Cardiac fibroblast (primary cell): ENCODE measurements at places on chromosomes 16 and 17.

DNA sequence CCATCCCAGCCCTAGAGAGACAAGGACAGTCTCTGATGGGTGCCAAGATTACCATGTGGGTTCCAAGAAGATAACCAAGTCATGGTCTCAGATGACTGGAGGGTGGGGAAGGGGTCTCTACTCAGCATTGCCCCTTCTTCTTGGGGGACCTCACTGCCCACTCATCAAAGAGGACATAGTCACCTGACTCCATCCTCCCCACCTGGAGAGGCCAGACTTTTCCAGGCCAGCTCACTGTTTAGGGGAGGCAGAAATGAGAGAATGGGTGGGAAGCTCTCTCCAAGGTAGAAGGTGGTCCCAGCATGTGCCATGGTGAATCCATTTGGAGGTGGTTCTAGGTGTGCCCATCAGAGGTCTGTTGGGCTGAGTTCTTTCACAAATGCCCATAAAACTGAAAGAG, 20.7 kb upstream of the IL21R start:
- no peak for DNase-seq

DNA sequence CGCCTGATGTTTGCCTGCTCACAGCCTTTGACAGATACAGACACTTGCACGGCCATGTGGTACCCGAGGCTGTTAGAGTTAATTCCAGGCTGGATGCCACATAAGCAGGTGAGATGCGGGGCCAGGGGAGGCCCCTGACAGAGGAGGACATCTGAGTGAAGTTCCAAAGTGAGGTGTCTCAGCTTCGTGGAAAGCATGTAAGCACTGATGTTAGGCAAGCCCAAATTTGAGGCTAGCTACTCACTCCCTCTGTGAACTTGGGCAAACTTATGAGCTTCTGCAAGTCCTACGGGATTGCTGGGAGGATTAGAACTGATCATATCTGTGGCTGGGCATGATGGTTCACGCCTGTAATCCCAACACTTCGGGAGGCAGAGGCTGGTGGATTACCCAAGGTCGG, 39.3 kb upstream of the MARCHF10 start:
- no peak for DNase-seq

DNA sequence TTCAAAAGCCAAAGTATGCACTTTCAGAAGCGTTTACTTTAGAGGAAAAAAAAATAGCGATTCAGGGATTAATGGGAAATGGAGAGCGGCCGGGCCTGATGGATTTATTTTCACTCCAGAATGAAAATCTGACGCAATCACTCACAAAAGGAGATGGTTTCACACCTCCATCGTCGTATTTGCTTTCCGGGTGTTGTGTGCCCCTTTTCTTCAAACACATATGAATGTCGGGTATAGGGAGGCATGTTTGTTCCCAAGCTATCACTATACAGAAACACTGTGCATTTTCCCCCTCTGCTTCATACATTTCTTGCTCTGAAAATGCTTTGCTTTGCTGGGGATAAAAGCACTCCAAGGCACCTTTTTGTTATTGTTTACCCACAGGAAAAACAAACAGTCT, 562.2 kb upstream of the ZFHX3 start:
- DNase-seq = no peak

GRCh38 chr16:73420244-73420643, 372.3 kb upstream of the ZFHX3 start:
- no peak for DNase-seq

DNA sequence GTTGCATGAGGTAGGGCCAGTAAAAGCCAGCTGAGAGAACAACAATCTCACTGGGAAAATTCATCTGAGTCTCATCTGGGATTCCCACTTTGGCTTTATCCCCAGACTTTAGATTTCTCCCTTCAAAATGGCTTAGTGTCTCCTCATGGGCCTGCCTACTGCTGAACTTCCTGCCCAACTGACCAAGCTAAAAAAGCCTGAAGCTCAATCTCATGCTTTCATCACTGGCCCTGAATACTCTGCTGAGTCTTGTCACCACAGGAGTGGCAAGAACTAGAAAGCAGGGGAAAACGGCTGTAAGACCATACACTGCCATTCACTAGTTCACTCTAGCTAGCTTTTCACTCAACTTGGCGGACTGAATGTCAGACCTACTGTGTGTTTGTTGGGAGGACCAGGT, 96.4 kb upstream of the NOG start:
- DNase-seq = no peak

DNA sequence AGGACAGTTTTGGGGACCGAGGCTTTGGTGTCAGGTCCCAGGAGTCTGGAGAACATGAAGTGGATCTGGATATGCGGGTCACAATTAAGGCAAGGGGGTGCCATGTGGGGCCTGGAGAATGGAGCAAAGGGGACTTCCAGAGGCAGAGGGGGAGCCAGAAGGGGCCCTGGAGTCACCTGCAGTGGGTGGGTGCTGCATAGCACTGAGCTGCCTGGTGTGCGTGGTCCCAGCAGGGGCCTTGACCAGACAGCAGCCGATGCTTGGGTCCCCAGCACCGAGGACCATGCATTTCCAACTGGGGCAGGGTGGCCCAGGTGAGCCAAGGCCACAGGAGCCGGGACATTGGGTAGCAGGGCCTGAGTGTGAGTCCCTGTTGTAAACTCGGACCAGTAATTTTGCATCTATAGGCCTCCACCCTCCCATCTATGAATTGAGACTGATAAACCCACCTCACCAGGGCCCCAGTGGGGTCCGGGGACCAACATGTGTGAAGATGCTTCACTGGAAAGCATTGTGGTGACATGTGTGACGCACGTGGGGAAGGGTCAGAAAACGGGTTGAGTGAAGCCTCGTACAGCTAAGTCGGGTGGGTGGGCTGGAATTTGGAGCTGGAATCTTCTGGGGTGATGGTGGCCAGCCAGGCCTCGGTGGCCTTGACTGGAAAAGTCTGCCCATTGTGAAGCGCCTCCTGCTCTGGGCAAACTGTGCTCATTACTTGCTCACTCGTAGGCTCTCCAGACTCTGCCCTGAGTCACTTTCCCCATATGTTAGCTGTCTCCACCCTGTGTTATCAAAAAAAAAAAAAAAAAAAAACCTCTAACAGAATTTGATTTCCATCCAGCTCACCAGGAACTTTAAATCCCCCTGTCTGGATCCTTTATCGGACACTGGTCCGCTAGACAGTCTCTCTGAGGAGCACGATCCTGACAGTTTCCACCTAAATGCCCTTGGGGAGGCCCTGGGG, 90.5 kb upstream of the ZNF469 start:
- peak; percentile 56 for DNase-seq

GRCh38 chr17:34613064-34614019, 34.0 kb downstream of the TMEM132E start:
- DNase-seq = no peak

- peak; percentile 83 for DNase-seq
Measured at GRCh38 chr17:1005361-1005946, 8.5 kb downstream of the TIMM22 start.

GRCh38 chr16:74451951-74452758, 30.9 kb upstream of the CLEC18B start:
- DNase-seq = peak; percentile 25

DNA sequence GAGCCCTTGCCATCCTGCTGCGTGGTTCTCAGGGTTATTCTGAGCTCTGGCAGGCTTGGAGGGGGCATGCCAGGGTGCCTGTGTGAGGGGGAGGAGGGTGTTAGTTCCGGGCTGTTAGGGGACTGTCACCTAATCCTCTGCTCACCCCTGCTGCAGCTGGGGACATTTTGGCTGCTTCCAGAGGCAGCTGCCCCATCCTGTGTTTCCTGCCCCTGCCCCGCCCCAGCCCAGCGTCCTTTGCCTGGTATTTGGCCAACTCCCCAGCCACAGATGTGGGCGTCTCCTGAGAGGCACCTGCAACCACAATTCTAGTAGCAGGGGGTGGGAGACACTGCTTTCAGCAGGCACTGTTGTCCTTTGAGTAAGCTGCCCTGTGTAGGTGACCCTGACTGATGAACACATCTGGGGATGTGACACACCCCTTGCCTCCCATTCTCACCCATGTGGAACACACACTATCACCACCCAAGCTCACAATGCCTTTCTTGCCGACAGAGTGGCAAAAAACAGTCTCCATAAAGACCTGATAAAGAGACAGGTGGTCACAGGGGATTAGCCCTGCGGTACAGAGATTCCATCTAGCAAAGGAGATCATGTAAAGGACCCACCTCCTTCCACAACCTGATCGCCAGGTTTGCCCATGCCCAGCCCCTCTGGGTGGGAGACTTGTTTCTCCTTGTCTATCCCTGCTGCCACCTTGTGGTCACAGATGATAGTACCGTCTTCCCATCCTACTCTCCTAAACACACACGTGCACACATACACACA, at the start of gene CHRNE:
Gene CHRNE, minus strand, starts transcription at position 48 of the 768 bp plus-strand sequence. Its CDS starts 35 bp downstream, at position 13.
- DNase-seq = peak; percentile 84

- DNase-seq = peak; percentile 57
Measured at GRCh38 chr16:8583199-8583598, 7.1 kb downstream of the TMEM114 start.

DNA sequence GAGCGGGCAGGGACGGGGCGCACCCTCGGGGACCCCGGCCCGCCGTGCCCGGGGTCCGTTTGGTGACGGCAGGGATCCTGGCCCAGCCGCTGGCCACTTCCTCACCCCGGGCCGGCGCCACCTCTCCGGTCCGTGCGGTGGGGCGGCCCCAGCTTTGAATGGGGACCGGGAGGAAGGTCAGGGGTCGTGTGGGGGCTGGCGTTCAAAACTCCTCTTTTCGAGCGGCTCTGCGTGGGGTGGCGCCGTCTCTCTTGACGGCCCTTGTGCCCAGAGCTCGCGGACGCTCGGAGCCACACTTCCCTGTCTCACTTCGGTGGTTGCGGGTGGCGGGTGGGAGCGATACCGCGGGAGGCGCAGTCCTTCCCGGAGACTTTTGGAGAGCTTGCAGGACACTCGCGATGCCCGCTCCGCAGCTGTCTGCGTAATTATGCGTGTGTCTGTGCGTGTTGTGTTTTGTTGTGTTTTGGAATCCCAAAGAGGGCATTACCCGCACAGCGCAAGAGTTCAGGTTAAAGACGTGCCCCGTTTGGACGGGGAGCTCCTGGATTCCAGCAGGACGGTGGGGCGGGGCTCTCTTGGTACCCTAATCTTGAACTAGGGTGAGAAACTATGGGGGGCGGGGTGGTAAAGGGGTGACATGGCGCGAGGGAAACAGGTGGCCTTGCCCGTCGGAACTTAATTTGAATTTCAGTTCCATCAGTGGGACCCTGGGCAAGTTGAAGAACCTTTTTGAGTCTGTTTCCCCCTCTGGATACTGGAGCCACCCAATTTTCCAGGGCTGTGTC, 637 bp downstream of the PLCG2 start:
- no peak for DNase-seq

DNA sequence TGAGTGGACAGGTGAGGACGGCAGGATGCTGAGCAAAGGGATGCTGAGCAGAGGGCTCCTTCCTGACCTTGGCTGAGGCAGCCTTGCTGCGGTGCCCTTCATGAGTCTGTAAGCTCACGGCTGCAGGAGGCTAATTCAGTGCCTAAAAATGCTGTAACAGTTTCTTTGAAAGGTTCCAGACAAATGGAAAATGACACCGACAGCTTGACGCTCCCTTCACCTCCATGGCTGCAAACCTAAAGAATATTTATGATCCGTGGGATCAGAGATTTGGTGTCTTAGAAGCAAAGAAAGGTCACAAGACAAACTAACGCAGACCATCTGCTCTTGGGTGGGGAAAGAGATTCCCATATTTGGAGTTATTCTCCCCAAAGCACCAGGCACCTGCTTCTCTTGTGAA, 28.0 kb downstream of the TOM1L2 start:
- DNase-seq = no peak

DNA sequence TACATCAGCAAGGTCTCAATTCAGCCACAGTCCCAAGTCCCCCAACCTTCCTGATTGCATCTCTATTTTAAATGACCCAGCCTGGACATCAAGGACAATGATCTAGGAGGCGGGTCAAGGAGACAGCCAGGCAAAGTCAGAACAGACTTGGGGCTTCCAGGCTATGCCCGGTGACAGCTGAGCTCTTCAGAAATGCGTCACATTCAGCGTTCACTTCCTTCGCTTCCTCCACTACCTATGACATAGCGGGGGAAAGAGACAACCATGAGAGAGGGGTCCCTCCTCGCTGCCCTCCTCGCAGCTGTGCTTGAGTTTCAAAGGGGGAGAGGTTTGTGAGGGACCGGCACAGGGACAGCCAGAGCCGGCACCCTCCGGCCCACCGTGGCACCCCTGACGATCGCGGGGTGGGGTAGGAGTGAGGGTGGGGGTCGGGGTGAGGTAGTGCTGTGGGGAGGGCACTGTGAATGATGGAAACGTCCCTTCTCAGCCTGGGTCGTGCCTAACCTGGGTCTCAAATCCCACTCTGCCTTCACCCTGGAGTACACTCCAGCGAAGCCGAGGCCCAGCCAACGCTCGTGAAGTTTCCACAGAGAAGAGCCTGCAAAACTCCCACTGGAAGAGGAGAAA, 12.3 kb upstream of the LGALS3BP start:
- no peak for DNase-seq

DNA sequence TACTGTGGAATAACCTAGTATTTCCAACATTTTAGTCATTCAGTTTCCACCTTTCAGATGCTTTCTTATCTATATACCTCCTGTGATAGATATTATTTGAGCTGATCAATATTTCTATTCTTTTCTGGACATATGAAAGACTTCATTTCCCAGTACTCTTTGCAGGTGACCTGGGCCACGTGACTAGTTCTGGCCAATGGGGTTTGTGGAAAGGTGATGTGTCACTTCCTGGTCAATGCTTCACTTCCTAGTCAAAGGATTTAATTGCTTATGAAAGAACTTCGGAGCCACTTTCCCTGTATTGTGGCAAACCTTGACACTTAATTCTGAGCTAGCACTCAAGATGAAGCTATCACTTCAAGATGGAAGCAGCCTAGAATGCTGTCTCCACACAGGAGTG, 248.9 kb upstream of the FOXF1 start:
- peak; percentile 7 for DNase-seq

DNA sequence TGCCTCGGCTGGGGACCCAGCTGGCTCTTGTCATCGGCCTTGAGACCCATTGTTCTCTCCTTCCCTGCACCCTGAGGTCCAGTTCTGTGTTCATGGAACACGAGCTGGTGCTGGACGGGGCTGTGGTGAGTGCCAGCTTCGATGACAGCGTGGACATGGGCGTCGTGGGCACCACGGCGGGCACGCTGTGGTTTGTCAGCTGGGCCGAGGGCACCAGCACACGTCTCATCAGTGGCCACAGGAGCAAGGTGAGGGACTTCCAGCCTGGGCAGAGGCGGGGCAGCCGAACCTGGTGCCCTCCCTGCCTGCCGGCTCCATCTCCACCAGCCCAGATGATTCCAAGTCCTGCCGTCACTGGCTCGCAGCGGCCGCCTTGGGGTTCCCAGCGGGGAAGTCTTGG, 5.3 kb upstream of the RHOT2 start:
- DNase-seq = no peak
